Stimulated activated CD4-positive, alpha-beta T cell treated with anti-CD3 and anti-CD28 coated beads, Interleukin-1b, Interleukin-23, amount 100 ng/mL, for 4 hours (primary cell): ENCODE measurements at places on chromosomes 4 and X.

GRCh38 chrX:39582091-39582490 lies 515.7 kb downstream of the BCOR start:
- DNase-seq: no peak

GRCh38 chr4:2829933-2830451 lies 13.7 kb upstream of the ADD1 start:
- DNase-seq: no peak

DNA sequence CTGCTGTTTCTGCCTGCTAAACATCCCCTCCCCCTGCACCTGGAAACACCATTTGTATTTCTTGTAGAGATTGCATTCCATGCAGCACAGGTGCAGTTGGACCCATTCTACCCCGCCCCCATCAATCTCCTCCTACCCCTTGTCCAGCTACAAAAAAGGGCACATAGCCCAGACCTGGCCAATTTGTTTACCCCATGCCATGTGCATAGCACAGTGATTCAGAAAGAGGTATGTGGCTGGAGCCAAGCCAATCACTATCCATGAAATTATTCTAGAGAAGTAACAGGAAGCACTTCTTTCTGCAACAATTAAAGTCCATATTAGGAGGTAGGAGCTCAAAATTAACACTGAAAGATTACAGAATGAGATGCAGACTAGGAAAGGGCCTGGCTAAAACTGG lies 20.2 kb upstream of the TMEM184C start:
- DNase-seq: no peak

GRCh38 chrX:2351999-2352995 lies 148.5 kb downstream of the DHRSX start:
- DNase-seq: no peak

DNA sequence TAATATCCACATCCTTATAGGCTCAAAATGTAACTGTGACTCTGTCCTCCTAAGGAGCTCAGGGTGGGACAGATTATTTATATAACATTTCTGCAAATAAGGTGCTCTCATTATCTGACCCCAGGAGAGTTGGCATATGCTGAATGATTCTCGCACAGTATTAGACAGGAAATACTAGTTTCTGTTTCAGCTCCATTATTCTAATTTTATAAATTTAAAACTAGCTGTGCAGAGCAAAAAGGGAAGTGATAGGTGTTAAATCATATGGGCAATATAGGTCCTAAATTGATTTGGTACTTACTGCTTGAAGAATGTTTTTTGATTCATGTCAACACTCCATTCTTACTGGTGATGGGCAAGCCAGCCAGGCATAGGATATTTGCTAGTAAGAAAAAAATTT lies 141.5 kb downstream of the GLRA2 start:
- DNase-seq: no peak

GRCh38 chrX:73847991-73848390 lies 285.0 kb downstream of the CHIC1 start:
- no peak for DNase-seq

DNA sequence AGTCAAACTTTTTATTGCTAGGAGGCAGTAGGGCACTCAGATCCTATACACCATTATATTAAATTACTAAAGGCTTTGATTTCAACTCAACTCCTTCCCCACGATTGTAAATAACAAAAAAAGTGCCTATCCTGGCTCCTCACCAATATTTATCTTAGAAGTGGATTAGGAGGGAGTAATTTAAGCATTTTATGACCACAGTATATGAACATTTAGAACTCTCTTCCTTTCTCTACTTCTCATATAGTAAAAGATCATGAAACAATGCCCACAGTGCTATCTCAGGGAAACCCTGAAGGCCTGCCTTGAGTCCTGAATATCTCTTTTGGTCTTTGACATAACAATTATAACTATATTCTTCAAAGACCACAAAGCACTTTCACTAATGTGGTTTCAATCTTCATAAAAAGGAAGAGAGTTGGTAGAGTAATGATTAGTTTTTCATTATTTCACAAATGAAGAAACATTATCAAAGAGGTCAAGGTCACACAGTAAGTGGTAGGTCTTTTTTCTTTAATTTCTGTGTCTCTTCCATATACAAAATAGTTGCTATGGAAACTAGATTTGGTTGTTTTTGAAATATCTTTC lies 29.1 kb upstream of the ADH1C start:
- DNase-seq: no peak

GRCh38 chrX:101745046-101745445 lies 85.4 kb upstream of the ARMCX2 start:
- DNase-seq: no peak

DNA sequence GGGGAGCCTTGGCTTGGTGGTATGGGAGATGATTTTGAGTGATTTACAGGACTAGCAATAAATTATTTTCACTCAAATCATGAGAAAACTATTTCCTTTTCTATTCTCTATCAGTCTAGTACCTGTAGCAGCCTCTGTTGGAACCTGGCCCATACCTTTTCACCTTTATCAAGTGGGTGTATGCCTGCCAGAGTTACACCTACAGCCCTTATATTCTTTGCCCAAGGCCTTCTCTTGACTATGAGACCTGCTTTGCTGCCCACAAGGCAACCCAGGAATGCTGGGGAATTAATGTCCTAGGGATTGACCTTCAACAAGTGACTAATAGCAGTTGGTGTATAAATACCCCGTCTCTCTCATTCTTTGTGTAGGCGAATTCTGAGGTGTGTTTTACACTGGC lies 20.0 kb upstream of the LEF1 start:
- DNase-seq: no peak

DNA sequence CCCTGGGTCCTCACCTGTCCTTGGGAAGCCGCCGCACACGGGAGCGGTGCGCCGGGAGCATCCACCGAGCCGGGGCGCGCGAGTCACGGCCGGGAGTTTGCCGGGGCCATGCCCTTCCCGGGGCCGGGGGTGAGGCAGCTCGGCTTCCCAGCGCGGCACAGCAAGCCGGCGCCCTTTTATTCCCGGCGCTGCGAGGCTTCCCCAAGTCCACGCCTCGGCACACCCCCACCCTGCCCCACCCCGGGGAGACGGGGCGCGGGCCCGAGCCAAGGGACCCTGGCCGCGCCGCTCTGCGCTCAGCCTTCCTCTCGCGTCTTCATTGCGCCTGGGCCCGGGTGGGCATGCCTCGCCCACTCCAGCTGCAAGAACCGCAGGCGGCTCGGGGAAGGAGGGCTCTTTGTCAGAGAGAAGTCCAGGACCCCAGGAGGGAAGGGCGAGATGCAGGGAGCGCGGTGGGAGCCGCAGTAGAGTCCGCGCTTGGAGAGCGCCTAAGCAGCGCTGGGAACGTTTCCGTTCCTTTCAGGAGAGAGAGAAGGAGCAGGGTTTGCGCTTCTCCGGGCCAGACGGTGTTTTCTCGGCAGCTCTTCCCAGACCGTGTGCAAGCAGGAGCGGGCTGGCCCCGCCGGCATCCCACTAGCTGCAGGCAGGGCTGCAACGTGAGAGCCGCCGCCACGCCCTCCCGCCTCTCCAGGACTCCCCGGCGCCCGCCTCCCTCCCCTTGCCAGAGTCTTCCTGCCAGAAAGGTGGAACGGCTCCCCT lies at the start of gene MXRA5:
Gene MXRA5 (minus strand): TSS at position 152 of the 759 bp plus-strand sequence. CDS start 2,819 bp downstream, outside the sequence.
- no peak for DNase-seq

- no peak for DNase-seq
These were observed 42.0 kb upstream of the PJA1 start for GRCh38 chrX:69207216-69207615.

DNA sequence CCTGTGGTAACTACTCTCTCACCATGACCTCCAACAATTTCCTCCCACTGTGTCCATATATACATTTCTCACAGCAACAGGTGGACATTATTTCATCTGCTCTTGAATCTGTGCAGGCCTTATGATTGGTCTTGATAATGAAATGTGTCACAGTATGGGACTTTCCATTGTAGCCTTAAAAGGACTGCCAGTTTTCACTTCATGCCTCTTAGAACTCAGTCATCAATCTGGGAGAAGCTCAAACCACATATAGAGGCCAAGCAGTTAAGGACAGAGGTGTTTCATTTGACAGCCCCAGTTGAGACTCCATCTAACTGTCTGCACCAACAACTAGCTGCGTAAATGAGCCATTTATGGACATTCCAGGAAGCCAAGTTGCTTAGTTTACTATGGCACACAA lies 1534.8 kb downstream of the ARAP2 start:
- DNase-seq: no peak

DNA sequence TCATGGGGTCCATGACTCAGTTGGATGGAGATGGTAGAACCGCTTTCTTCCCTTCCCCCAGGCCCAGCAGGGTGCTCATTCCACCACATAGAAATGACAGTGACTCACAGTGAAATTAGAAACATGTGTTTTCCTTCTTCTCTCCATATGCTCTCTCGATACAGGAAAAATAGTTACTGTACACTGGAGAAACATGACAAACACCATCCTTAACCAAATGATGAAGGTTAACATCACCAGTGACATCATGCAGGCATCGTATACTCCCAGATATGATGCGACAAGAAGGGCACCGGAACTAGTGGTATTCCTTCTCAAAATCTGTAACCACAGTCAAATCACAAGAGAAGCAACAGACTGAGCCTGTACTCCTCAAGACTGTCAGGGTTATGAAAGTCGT lies 11.7 kb upstream of the RAB40A start:
- DNase-seq: no peak

- DNase-seq: no peak
These were observed 261.0 kb upstream of the NDST3 start for GRCh38 chr4:117773064-117773936.

DNA sequence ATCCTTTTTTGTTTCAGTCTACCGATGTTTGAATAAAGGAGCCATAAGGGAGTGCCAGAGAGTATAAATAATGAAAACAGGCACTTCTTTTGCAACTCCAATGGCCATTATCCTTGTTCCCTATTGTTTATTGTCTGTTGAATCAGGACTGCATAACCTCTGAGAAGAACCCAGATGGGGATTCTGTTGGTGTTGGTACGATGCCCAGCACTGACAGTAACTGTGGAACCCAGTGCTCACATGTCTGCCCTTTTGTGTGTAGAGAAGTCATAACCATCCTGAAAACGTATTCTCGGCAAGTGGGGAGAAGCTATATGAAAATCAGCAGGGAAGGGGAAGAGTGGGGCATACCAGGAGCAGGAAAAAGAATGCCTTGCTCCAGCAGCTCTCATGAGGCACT lies 195.1 kb upstream of the EDNRA start:
- no peak for DNase-seq

DNA sequence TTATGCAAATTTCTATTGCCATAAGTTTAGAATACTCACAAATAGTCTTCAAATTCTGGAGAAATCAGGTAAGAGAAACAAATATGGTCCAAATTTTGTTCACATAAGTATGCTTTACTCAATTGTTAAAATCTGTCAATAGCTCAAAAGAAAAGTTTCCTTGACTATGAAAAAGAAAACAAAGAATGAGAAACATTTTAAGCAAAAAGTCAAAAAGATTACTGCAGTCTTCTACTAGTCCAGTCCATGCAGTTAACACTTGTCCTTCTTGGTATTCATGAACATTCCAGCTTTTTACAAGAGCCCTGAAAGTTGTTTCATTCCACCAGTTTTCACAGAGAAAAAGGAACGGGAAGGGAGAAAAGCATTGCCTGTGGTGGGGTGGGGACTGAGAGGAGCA lies 54.7 kb upstream of the ZXDA start:
- no peak for DNase-seq

- DNase-seq: no peak
These were observed 154.1 kb downstream of the RASL11B start for GRCh38 chr4:53016099-53016820.

GRCh38 chr4:105556206-105556605 lies 3.8 kb downstream of the ARHGEF38 start:
- DNase-seq: no peak

DNA sequence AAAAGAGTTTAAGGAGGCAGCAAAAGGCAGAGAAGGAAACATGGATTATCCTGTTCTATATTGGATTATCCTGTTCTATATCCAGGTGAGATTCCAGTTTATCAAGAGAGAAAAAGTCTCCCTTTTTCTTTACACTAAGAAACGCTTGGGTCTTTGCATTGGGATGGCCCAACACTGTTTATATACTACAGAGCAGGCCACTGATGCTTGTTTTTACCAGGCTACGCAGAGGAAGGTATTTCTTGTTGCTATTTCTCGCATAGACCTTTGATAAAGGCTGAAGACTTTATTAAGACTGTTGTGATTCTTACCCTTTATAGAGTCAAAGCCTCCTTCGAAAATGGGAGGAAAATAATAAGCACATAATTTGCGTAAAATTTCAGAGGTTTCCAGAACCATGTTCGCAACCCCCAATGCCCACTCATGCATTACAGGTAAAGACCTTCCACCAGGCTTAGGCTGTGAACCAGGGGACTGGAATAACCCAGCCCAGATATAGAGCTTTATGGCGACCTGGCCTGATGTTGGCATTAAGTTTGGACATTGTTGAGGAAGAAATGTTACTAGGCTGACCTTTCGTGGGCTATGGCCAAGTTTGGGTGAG lies 218.3 kb downstream of the PTTG2 start:
- DNase-seq: no peak

GRCh38 chr4:168710353-168710946 lies 213.6 kb downstream of the PALLD start:
- DNase-seq: no peak

DNA sequence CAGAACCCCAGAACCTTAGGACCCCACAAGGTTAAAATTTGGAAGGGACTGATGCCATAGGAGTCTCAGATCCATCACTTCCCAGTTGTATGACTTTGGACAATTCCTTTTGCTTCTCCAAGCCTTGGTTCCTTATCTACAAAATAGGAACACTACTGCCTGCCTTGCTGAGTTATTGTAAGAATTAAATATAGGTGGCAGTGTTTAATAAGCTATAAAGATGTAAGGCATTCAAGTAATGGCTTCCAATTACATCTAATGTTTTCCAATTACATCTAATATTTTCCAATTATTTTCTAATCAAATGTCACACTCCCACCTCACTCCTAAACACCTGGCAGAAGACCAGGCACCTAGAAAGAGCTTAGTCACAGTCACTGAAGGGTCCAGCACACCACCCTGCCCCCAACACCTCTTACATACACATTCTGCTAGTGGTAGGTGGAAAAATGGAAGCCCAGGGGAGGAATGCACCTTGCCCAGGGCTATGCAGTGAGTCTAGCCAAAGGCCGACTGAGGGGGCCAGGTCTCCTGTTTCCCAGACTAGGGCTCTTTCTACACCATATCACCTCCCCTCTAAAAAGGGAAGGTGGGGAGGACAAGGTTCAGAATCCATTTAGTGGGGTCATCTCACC lies 24.5 kb upstream of the KDM5C start:
- no peak for DNase-seq

GRCh38 chrX:130330146-130330545 lies 9.6 kb upstream of the SLC25A14 start:
- DNase-seq: no peak
